Kidney tubule cell (primary cell): ENCODE measurements at places on chromosomes 6 and 20.

DNA sequence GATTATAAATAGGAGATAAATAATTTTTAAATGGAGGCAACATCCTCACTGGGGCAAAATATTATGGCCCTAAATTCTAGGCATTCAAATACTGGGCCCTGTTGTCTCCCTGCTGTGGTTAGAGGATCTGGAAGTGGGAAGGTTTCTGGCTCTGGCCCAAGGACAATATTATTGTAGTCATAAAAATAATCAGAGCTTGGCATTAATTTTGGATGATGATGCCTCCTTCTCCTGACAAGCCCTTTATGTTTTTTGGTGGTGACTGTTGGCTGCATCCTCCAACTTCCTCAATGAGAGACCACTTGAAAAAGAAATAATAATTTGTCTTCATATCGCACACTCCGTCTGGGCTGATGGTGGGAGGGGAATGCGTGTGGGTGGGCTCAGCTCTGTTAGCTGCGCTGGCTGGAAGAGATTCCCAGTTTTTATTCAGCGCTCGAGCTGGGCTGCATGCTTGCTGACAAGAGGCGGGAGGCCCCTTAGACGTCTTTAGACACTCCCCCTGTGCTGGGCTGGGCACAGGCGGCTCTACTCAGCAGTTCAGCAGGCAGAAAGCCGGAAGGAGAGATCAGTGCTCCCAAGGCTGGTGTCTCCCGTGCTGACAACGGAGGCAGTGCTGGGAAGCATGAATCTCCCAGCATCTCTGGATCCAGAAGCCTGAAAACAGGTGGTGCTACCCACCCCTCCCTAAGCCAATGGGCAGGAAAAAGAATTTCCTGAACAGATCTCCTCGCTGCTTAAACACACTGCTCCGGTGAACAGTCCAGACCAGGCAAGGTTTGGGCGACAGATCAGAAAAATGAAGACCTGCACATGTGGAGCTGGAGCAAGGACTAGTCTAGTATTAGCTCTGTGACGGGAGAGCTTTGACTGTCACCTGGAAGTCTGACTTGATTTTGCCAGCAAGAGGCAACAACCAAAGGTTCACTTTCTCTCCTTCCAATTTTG is 97.7 kb downstream of the SYCP2 start:
- peak; percentile 54 for DNase-seq

GRCh38 chr20:57190536-57191264 is 75.7 kb downstream of the BMP7 start:
- peak; percentile 5 for DNase-seq

GRCh38 chr6:37893257-37893656 is 73.7 kb downstream of the ZFAND3 start:
- DNase-seq, result no peak

DNA sequence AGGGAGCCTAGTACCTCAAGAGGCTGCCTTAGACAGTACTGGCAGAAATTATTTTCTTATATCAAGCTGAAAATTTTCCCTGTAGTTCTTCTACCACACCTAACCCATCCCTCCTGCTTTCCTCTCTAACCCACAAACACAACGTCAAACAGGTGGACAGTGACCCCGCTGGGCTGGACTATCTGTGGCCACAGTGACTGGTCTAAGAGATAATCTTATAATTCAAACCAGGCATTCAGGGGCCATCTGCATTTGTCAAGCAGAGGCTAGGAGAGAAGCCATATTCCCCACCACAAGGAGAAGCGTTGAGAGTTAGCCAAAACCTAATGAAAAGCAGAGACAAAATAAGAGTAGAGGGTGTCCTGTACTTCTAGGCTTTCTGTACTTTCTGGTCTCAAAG is 8.2 kb downstream of the HDDC2 start:
- DNase-seq, result no peak

- no peak for DNase-seq
These were observed 871.2 kb downstream of the TFAP2A start for GRCh38 chr6:9543649-9544048.

DNA sequence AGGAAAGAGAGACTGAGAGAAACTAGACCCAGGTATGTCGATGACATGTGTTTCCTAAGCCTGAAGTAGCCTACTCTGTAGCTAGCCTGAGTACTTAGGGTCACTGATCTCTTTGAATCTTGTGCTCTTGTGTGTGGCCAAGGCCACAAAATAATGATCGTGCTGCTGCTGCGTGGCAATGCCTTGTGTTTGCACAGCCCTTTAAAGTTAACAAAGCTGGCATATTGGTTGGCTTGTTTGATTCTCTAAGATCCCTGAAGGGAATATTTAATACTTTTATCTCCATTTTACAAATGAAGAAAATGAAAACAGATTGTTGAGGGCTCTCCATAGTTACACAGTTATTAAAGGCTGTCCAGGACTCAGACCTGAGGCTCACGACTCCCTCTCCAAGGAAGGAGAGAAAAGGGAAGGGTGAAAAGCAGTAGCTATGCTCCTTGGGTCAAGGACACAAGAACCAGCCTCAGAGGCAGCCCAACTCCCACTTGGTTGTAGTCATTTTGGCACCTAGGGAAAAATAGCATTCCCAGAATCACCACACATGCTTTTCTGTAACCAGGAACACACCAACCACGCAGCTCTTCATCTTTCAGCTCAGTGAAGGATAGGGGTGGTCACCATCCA is 130.7 kb downstream of the LRFN2 start:
- no peak for DNase-seq

GRCh38 chr6:168302534-168302933 is 17.0 kb downstream of the DACT2 start:
- DNase-seq, result peak; percentile 64

DNA sequence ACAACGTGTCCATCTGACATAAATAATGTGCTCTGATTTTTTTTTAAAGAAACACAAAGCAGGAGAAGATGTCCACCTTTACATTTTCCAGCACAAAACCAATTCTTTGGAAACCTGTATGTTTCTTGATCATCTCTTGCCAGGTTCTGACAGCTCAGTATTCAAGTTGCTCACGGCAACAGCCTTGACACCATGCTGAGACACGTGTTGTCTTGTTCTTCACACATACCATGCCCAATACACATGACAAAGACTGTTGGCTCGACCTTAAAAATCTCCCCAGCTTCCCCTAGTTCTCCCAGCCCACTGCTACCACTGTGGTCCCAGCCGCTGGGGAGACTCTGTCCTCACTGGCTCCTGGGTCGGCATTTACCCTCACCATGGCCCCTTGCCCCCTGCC is 518.9 kb downstream of the PREX1 start:
- no peak for DNase-seq

- DNase-seq, result peak; percentile 69
These were observed 18.5 kb upstream of the C6orf141 start for GRCh38 chr6:49531774-49532569.

DNA sequence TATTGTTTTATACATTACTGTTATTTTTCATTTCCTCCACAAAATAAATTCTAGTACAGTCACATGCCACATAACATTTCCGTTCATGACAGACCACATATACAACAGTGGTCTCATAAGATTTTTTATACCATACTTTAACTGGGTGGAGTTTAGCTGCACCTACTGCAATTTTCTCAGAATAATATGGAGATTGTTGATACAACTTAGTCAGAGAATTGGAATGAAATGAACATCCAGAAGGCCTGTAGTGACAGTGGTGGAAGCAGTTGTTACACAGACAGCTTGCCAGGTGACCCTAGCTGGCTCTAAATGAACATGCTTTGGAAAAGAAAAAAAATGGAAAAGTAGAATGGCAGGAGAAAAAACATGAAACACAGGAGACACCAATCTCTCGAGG is 183.2 kb upstream of the TCF21 start:
- no peak for DNase-seq

- peak; percentile 90 for DNase-seq
These were observed 19.4 kb upstream of the BRPF3 start for GRCh38 chr6:36177166-36177565.

DNA sequence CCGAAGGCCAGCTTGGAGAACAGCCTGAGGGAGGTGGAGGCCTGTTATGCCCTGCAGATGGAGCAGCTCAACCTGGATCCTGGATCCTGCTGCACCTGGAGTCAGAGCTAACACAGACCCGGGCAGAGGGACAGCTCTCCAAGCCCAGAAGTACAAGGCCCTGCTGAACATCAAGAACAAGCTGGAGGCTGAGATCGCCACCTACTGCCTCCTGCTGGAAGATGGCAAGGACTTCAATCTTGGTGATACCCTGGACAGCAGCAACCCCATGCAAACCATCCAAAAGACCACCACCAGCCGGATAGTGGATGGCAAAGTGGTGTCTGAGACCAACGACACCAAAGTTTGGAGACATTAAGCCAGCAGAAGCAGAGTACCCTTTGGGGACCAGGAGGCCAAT is 223.5 kb upstream of the ID4 start:
- DNase-seq, result peak; percentile 17

DNA sequence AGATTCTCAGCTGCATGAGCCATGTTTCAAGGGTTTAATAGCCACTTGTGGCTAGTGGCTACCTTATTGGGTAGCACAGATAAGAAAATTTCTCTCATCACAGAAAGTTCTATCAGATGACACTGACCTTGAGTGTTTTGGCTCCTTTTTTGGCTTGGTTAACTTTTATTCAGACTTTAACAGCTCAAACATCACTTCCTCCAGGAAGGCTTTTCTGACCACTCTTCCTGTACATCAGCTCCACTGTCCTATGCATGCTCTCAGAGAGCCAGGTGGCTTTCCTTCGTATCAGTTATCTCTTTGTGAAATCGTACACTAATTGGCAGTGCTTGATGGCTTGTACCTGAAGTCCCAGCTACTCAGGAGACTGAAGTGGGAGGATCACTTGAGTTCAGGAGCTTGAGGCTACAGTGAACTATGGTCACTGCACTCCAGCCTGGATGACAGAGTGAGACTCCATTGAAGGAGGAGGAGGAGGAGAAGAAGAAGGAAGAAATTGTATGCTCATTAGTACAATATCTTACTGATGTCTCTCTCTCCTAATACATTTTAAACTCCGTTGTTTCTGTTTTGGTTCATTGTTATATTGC is 10.7 kb downstream of the MAFB start:
- no peak for DNase-seq

- no peak for DNase-seq
These were observed 29.1 kb upstream of the FBXL4 start for GRCh38 chr6:98976674-98977385.

DNA sequence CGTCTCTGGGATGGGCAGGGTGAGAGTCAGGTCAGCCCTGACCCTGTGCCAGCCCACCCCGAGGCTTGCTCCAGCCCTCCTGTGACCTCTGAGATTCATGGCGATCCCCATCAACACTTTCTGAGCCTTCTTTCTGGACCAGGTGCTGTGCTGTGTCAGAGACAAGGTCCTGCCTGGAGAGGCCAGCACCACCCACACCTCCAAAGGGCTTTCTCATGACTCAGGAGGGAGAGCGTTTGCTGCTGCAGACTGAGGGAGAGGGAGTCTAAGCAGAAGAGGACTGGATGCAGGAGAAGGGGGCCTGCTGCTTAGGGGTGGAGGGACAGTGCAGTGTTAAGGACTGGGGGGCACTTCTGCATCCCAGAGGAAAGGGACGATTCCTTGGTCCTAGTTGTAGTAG is 193.5 kb downstream of the LRFN2 start:
- no peak for DNase-seq

- no peak for DNase-seq
These were observed 41.0 kb downstream of the HM13 start for GRCh38 chr20:31555203-31555775.

DNA sequence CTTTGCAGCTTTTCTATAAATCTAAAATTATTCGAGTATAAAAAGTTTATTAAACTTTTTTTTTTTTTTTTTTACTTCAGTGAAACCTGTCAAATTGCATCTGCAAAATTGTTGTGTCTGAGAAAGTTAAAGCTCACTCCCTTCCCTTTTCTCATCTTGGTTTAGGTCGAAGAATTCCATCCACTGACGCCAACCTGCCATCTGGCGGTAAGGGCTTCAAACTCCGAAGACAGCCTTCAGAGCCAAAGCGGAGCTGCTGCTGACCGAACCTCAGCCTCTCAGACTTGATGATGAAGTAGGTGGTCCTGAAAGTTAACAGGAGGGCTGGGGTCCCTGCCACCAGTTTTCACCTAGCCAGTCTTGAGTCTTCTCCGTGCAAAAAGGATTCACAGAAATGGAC is 29.6 kb upstream of the VAPB start:
- no peak for DNase-seq

DNA sequence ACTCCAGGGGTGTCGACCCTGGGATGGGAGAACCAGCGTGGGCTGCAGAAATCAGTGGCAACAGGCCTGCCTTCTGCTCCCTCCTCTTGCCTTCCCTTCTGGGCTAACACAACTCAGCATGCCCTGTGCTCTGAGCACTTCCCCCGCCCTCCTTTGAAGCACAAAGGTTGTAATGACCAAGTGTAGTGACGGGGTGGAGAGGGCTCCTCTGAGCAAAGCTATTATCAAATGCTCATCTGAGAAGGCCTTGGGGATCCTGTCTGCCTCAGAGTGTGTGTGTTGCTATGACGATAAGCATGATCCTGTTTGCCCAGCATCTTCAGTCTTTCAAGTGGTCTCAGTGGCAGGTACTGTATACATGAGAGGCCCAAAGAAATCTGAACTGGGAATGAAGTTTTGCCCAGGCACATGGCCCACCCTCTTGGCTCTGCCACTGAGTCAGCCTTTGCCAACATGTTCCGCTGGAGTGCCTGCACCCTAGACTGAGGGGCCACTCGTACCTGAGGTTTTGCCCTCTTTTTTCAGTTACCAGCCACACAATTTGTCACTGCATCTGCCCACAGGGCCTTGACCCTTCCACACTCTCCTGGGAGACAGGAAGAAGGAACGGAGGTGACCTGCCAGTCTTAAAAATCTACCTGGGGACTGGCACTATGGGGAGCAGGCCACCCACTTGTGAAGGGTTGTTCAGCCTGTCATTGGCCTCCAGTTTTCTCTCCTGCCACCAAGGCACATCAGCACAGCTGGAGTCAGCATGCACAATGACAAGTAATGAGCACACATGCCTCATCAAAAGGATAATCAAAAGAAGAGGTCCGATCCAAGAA is 74.5 kb downstream of the GFOD1 start:
- no peak for DNase-seq

DNA sequence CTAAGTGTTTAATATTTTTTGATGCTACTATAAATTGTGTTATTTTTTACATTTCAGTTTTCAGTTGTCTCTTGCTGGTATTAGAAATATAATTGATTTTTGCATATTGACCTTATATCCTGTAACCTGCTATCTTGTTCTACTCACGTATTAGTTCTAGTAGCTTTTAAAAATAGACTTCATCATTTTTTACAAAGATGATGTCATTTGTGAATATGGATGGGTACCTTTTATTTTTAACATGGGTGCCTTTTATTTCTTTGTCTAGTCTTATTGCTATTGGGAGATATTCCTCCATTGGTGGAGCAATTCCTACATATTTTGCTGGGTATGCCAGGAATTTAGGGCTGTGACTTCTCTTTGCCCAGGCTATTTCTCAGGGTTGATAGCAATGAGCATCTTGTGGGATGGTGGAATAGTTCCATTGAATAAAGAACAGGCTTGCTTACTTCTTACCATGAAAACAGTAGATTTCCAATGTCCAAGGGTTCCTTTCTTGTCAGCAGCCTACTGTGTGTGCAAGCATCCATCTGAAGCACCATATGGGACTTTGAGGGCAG is 149.7 kb downstream of the CARMIL1 start:
- DNase-seq, result no peak

- no peak for DNase-seq
These were observed 25.5 kb upstream of the NOL4L start for GRCh38 chr20:32610472-32611218.
